ENCODE measurements at places on chromosomes 6 and 20.

DNA sequence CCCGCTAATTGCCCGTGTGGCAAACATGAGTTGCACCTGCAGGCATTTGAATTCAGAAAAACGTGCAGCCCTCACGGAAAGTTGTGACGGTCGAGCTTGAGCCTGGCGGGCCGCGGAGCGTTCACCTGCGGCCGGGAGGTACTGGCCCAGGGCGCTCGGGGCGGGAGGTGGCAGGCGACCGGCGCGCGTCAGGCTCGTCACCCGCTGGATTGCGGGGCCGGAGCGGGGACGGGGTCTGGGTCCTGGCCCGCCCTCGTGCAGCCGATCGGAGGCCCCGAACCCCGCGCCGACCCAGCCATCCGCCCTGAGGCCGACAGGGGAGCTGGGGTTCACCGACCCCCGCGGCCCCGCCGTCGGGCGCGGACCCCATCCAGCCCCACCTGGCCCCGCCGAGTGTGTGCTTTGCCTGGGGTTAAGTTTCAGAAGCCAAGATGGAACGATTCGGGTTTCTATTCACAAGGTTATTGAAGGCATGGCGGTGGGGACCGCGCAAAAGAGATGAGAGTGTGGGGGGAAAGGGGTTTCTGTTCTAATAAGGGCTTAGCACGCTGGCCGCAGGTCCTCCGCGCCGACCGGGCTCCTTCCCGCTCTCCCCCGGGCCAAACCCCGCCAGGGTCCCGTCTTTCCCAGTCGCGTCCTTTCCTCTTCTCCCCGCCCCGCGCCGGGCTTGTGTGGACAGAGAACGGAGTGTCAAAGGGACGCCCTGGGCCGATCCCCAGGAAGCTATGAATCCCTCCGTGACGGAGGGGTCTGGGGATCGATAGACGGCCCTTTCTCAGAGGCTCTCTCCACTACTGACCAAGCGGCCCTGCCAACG, 1.6 kb upstream of the HEY2 start:
- peak; percentile 79 for DNase-seq

DNA sequence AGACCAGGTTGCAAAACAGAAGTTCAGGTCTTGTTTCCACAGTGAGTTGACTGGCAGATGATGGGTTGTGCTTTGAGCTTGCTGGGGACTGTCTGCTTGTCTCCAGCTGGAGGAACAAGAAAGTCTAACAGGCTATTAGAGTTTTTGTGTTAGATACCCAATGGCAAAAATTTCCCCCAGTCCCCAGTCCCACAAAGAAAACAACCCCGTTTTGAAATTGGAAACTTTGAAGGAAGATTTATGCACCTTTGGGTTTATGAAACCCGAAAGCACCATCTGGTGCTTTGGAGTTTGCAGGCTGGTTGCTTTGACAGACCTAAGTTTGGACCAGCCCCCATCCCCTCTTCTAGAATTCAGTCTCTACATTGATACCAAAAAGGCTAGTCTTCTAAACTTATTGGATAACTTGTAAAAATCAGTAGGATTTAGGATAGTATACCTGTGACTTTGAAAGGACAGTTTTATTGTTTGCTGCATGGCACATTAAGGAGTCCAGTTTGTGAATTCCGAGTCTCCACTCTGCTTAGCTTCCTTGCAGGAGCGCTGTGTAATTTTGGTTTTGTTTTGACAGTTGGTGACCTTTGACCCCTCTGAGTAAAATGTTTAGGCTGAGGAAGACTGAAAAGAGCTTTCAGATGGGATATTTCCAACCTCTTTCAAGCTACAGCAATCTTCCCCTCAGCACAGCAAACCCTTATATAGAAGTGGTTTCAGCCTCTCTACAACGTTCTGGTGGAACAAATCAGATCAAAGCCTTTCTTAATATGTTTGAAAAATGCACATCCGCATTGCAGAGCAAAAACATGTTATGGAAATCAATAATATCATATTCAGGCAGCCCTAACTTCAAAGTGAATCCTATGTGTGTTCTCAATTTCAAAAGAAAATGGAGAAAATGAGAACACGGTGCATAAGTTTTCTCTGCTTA, 25.5 kb upstream of the PRL start:
- DNase-seq, result no peak

DNA sequence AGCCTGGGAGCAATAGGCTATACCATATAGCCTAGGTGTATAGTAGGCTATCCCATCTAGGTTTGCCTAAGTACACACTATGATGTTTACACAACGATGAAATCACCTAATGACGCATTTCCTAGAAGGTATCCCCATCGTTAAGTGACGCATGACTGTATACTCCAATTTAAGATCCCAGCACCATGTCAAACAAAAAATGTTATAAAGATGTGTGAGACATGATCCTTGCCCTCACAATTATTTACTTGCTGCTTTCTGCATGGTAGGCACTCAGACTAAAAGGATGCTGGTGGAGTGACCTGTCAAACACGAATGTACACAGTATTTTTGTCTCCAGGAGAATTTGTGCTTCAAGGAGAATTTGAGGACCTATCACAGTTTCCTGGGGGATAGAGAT, 32.3 kb downstream of the SNAP25 start:
- DNase-seq, result peak; percentile 75

DNA sequence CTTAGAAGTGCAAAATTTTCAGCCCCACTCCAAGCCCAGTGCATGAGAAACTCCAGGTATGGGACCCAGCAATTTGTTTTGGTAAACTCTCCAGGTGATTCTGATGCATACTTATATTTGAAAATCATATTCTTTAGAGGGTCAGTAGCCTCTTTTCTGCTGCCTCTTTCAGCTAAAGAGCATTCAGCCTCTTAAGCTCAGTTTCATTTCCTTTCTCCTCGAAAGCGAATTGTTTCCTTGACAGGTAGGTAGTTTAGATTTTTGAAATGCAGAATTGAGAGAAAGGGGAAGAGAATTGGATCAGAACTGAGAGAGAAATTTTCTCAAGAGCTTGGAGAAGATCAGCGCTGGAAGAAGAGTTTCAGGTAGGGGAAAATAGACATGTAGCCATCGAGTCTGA, 995.8 kb upstream of the FLRT3 start:
- no peak for DNase-seq

- no peak for DNase-seq
Observed at GRCh38 chr20:52918311-52918710, 53.8 kb upstream of the TSHZ2 start.

DNA sequence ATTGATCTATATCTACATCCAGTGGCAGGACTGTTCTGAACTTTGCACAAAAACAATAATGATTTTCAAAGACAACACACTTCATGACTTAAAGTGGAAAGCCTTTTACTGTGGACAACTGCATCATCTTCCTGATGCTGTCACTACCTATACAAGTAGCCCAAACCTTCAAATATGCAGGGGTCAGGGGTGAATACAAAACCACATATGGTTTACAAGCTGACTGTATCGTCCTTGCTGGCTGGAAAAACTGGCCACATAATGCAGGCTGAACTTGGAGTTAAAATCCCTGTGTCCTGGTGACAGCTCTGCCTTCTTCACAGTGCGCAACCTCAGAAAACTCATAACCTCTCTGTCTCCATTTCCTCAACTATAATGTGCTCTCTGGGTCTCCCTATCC, 128.9 kb downstream of the GMDS start:
- DNase-seq, result no peak

DNA sequence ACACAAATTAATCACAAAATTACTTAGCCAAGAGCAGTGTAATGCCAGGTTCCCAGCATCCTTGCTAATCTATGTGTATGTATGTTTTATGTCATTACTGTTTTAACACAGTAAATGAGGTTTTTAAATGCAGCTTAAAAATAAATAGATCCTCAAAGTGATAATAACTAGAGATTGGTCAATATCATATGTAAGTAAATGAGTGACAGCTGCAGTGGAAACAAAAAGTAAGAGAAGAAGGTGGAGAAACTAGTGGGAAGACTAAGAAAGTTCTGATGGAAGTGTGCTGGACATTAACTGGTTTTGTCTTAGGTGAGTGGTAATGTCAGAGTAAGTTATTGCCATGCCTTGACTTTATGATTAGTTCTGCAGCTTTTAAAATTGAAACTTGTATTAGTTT, 1.9 kb upstream of the GJB7 start:
- no peak for DNase-seq

DNA sequence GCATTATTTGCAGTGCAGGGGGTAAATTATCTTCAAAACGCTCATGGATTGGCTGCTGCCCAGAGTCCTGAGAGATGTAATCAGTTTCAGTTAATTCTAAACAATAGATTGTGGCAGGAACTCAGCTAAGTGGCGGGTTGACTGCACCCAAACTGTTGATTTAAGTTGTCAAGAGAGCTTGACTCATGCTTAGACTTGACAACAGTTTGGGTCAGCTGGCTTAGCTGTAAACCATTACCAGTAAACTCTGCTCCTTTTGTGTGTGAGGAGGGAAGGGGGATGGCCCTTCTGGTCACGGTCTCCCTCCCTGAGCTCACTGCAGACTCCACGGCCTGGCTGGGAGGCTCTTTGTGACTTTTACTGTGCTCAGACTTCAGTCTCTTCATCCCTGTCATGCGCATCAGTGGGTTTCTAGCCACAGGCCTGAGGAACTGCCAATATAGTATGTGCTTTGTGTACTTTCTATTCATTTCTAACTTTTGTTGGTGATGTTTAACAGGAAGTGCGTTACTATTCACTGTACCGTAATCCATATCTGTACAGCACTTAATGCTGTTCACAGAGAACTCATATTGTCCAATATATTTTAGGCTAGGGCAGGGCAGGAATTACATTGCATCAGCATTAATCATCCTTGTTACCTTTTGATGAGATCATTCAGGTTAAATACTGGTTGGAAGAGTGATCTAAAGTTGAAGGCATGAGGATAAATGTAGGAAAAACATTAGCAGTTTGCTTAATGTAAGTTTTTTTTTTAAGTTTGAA, 488.3 kb downstream of the CDKAL1 start:
- DNase-seq, result peak; percentile 92

DNA sequence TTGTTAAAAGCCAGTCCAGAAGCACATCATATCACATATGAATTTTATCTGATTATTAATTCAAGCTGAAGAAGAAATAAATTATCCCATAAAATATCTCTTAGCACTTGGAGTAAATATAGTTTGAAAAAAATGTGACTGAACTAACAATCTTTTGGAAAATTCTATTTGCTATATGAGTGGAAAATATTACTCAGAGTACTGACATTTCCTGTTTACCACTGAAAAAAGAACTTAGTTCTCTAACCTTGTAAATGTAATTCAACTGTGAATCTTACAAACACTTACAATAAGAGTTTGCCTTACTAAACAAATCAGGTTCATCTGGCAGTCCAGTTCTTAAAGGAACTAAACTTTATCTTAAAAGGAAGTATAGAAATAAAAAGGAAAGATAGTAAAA, 44.2 kb downstream of the MOXD1 start:
- peak; percentile 29 for DNase-seq
